DMS153 (cell line): ENCODE measurements at places on chromosomes 16 and 17.

GRCh38 chr16:24085666-24086065 is 170.5 kb upstream of the CACNG3 start:
- no peak for DNase-seq

DNA sequence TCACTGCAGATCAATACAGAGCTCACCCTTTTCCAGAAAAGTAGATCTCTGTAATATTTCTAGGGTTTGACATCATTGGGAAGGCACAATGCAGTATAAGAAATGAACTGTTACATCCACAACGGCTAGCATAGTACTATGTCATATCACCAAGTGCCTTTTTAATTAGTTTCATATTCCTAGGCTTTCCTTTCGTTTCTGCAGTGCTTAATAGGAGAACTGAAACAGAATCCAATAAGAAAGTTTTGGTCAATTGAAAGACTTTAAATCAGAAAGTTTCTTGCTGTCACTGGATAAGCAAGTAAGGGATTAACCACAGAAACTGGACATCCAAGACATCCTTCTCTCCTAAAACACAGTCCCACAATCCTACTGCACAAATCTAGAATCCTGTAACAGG is 3.5 kb upstream of the RNF43 start:
- no peak for DNase-seq

GRCh38 chr17:76630151-76630550 is 13.4 kb downstream of the ST6GALNAC1 start:
- DNase-seq = no peak

DNA sequence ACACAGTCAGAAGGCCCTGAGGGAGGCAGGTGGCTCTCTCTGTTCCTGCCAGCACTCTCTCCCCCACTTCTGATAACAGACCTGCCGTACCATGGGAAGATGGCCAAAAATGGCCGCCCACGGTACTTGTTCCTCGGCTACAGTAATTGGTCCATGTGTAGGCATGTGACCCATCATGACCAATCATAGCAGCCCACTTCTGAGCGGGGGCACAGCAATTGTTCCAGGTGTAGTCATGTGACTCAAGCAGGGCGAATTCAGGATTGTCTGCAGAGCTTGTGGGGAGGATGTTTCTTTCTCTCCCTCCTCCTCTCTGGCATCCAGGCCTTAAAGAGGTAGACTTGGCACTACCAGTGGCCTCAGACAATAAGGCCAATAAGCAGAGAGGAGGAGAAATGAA is 250.4 kb downstream of the MRTFB start:
- DNase-seq = no peak

DNA sequence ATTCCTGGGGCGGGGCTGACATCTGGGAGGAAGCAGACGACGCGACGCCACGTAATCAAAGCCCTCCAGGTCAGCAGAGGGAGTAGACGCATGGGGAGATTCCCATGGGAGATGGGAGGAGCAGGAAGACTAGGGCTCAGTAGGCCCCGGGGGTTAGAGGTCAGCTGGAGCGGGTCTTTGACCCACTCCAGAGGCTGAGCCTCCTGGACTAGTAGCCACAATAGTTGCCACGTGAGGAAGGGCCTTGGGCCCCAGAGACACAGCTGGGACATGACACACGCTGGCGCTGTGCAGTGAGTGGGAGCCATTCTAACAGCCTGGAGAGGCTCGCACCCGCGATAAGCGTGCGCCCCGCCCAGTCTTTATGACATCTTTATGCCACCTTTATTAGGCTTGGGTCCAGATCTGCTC is 95.7 kb upstream of the AMZ2 start:
- DNase-seq = no peak

DNA sequence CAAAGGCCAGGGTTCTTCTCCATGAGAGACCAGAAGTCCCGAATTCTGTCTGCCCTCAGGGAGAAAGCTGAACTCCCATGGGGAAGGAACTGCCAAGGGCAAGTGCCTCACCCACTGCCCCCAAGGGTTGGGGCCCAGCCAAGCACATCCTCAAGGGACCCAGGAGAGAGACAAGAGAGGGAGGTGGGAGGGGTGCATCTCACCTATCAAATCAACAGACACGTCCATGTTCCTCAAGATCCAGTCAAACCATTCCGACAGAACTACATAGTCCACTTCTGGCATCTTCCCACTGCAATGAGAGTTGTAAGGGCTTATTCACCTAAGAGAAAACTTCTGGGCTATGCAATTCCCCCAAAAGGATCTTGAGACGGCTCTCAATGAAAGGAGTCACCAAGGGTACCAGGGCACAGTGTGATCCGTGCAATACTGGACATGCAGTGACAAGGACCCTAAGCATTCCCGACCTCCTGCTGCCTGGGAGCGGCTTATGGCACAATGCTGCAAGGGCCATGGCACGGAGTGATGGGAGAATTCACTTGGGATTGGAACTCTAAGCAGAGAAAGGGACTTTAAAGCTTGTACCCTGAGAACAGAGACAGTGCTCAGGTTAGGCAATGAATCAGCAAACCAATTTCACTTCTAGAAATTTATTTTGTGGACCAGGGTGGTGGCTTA is 32.2 kb downstream of the TK2 start:
- no peak for DNase-seq

DNA sequence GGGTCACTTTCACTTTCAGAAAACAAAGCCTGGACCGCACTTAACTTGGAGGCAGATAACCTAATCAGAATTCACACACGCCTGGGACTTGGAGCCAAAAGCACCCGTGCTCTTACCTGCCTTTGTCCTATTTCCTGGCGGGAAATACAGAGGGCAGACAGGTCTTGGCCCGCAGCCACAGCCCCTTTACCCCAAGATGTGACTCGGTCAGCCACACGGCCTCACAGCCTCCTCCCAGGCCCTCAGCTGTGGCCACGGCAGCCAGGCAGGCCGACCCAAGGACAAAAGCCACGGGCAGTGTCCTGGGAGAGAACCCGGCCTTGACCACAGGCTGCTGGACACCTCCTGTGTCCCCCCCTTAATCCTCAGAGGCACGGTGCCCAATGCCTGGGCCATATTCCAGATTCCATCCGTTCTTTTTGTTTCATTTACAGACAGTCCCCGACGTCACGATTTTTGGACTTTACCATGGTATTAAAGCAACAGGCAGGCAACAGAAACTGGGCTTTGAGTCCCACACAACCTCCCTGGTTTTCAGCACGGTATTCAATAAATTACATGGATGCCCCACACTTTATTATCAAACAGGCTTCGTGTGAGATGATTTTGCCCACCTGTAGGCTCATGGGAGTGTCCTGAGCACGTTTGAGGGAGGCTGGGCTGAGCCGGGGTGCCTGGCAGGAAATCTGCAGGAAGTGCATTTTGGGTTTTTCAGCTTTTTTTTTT is 30.1 kb upstream of the GAA start:
- DNase-seq = no peak
